ENCODE measurements at places on chromosomes 13 and 19.

DNA sequence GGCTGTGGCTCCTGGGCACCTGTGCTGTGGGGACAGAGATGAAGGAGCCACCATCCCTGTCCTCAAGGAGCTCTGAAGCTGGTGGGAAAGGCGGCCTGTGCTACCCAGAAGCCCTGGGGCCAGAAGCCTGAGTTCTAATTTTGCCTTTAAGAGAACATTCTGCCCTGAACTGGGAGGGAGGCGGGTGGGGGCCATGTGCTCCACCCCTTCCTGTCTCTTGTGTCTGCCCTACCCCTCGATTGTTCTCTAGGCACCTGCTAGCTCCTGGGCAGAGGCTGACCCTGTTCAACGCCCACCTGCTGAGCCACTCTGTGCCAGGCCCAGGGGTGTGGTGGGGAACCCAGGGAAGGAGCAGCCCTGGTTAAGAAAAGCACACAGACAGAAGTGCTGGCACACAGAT is 5.9 kb downstream of the TRAPPC6A start:
- no peak for DNase-seq

DNA sequence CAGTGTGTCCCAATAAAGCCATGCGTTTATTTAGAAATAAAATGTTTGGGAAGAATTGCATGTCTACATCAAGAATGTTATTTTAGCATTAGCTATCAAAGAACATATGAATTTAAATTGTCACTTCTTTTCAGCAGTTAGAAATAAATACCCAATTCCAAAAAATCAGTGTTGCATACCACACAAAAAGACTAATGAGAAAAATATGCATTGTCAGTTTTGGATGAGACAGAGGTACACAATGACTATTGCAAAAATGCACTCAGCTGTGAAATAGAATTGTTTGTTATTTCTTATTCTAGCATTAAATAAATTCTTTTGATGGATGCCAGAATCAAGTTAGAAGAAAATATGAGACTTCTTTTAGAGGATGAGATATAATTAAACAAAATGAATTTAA is 833.9 kb downstream of the SLITRK1 start:
- DNase-seq, result no peak

GRCh38 chr13:75761369-75761768 is 125.2 kb downstream of the LMO7 start:
- DNase-seq, result no peak

- DNase-seq, result no peak
Measured at GRCh38 chr13:107458269-107458668, 757.1 kb downstream of the LIG4 start.

GRCh38 chr13:66489586-66489985 is 740.5 kb downstream of the PCDH9 start:
- DNase-seq, result no peak

DNA sequence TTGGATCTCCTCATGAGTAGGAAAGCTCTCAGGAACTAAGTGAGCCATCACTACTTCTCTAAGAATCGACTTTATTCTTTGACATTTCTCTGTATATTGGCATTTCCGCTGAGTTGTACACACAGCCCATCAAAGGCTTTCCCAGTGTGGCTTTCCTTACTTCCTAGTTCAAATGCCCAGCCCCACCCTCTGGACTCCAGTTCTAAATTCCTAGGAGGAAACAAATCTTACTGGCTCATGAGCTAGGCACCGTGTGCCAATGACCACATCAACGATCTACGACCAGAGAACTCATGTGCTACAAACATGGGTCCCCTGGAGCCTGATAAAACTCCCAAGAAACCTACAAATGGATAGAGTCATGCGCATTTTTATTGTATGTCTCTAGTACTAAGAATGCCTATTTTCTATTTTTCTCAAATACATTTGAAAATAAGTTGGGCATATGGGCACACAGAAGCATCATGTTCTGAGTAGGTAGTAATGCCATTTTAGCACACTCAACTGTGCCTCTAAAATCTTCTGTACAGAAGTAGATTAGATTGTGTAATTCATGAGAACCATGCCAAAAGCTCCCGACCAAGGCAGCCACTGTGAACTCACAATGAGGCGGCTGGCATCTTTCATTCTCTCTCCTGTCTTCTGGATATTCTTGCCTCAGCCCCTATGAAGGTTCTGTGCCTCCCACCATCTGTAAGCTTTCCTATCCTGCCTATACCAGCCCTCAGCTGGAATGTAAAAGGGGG is 10.5 kb upstream of the RAP2A start:
- no peak for DNase-seq

- no peak for DNase-seq
Measured at GRCh38 chr19:41821003-41821735, 23.3 kb downstream of the LYPD4 start.

GRCh38 chr13:46569456-46569855 is 16.5 kb downstream of the LRCH1 start:
- DNase-seq, result no peak

DNA sequence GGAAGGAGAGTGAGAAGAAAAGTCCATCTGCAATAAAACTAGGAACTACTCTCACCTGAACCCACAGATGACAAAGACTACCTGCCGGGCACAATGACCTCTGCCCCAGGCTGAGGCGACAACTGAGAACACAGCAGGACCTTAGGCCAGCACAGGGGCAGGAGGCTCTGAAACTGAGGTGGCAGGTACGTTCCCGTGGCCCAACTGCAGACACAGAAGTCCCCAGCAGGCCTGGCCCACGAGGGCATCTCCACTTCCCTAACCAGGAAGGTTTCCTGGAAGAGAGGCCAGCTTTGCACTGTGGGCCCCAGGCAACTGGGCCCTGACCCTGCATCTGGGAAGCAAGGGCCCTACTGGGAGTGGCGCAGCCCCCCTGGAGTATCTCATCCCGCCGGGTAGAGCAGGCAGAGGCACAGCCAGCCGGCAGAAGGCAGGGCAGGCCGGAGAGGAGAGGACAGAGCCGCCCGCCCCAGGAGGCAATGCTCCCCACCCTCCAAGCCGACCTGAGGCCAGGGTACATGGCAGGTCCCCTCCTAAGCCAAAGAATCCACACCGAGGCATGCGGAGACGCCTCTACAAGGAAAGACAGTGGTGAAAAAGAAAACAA is 32.7 kb downstream of the STK24 start:
- no peak for DNase-seq

DNA sequence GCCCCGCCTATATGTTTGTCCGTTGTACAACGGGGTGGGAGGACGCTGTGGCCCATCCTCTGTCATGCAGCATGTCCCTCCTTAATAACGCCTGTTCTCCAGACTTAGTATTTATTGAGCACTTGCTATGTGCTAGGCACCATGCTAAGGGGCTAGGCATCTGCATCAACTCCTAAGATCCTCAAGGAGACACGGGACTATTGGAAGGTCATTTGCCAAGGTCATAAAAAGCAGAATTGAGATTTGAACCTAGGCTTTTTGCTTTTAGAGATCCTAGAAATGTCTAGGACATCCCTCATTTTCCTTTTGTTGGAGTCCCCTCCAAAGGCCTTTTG is 1.8 kb upstream of the MAST1 start:
- DNase-seq, result no peak

DNA sequence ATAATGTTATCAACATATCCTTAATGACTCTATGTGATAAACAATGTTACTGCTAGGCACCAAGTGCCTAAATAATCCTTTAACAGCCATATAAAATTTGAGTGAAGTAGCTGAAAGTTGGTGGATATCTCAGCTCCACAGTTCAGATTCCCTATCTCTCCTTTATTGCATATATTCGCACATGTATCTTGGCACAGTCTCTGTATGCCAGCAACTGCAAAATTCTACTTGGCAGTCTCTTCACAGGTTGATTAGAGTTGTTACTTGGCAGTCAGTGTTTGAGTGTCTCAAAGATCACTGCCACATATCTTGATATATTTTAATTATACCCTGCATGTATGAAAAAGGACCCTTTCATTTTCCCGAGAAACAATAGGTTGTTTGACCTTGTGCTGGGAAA is 879.3 kb downstream of the OLFM4 start:
- DNase-seq, result no peak

GRCh38 chr13:89880201-89880600 is 1467.3 kb upstream of the MIR17HG start:
- no peak for DNase-seq

GRCh38 chr19:32881766-32882165 is 12.2 kb upstream of the SLC7A9 start:
- no peak for DNase-seq

GRCh38 chr13:45226024-45226423 is 25.2 kb upstream of the KCTD4 start:
- DNase-seq, result no peak

DNA sequence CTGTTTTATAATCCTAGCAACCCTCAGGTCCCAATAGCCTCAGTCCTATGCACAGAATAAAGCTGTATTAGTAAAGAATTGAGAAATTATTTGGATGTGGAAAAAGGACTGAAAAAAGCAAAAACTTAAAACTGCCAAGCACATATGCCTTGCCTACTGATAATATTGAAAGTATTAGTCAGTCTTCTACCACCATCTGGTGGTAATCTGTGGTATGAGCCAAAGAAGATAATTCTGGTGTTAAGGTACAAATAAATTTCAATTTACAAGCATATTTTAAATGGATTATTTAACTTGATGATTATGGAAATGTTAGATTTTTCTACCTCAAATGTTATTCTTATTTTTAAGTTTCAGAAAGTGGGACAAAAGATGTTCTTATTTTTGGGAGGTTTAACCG is 460.3 kb upstream of the KLHL1 start:
- DNase-seq, result peak; percentile 17

- no peak for DNase-seq
Measured at GRCh38 chr19:2619076-2619475, 83.4 kb downstream of the GNG7 start.

DNA sequence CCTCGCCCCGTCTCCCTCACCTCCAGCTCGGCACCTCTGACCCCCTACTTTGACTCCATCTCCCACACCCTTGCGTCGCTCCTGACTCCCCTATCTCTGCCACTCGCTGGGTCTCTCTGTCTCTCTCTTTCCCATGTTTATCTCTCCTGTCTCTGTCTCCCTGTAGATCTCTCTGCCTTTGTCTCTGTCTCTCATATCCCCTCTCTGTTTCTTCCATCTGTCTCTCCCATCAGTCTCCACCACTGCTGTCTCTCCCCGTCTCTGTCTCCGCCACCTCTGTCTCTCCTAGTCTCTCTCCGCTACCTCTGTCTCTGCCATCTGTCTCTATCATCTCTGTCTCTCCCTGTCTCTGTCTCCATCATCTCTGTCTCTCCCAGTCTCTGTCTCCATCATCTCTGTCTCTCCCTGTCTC is 12.4 kb upstream of the BBC3 start:
- no peak for DNase-seq

DNA sequence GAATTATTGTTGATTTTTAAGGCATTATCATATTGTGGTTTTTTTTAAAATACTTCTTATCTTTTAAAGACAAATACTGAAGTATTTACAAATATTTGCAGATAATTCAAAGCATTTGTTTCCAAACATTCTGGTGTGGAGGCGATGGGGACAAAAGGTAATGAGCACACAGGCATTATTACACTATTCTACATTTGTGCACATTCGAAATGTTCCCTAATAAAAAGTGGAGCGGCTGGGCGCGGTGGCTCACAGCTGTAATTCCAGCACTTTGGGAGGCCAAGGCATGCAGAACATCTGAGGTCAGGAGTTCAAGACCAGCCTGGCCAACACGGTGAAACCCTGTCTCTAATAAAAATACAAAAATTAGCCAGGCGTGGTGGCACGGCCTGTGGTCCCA is 133.4 kb downstream of the FOXO1 start:
- no peak for DNase-seq

GRCh38 chr19:18171605-18172327 is 1.8 kb upstream of the IFI30 start:
- DNase-seq, result no peak

DNA sequence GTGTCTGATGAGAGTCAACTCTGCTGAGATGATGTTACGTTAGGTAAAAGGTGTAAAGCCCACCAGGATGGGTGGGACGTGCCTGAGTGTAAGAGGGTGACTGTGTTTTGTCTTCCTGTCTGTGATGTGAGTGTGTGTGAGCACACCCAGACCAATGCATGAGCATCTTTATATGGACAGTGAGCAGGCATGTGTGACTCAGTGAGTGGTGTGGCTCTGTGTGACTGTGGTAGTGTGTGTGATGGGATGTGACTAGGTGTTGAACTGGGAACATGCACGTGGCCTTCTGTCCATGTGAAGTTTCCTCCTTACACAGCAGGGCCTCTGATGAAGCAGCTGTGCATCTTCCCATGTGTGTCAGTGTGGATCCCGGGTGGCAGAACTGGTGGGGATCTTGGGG is 17.8 kb upstream of the LGALS16 start:
- DNase-seq, result no peak

GRCh38 chr13:109869312-109870237 is 83.2 kb upstream of the IRS2 start:
- peak; percentile 59 for DNase-seq
